ENCODE measurements at places on chromosomes 3 and 15.
A peak's percentile ranks its signal among the peaks of the same experiment; 100 is the strongest.

- no peak for DNase-seq
Measured at GRCh38 chr3:119831941-119832371, 50.1 kb downstream of the NR1I2 start.

DNA sequence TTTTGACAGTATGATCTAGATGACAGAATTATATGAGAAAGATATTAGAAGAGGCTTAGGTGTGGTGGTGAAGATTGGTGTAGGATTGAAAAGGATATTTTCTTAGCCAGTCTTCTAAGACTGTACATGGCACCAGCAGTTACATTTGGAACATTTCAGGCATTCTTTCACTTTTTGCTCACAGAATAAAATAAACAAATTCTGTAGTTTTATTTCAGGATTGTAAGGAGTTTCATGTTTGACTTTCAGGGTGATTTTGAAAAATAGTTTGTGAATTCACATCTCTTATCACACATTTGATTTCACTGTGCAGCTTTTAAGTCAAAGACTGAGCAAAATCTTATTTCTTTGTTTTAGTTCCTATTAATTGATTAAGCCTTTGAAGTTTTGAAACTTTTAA is 27.1 kb downstream of the DNAJC13 start:
- DNase-seq: no peak

DNA sequence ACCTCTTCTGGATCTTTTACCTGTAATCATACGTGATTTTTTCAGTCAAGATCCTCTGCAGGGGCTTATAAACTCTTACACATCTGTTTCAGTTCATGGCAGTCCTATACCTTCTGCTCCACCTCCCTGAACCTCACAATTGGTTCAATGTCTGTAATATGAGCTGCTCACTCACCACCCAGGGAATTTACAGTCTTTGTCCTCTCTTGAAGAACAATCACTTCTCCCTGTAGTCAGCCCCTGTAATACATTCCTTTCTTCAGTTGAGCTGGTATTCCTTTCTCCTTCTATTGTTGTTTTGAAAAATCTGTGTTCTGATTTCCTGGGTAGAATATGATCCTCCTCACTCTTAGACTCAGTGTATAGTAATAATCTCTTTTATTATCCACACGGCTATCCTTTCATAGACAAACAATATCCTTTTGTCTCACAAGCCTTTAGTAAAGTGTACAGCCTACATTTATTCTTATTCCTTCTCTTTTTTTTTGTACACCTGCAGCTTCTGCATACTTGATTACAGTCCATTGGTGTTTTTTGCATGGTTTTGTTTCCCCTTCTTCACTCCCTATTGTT is 101.8 kb downstream of the NECTIN3 start:
- no peak for DNase-seq

GRCh38 chr3:79657076-79657475 is 110.7 kb downstream of the ROBO1 start:
- DNase-seq: no peak

GRCh38 chr3:179026636-179027035 is 45.0 kb downstream of the ZMAT3 start:
- no peak for DNase-seq

GRCh38 chr15:34039790-34040113 is 748 bp upstream of the AVEN start:
- DNase-seq: no peak

GRCh38 chr15:22872936-22873701 is 34.7 kb downstream of the NIPA2 start:
- DNase-seq: no peak

DNA sequence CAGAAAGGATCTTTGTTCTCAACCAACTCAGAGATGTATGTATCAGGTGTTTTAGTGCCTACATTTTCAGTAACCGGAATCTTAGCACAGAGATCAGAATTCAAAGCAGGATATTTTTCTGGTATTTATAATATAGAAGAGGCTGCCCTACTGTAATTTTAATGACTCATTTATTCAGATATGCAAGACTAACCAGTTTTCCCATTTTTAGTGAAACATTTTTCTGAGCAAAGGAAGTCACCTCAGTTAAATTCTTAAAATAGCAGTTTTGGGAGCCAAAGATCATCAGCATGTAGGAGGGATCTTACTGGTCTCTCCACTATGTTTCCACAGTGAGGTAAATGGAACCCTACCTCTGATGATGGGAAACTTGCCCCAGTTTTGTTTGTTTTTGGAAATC is 42.0 kb downstream of the SRP14 start:
- DNase-seq: no peak

GRCh38 chr3:51343918-51344687 is 41.0 kb upstream of the MANF start:
- no peak for DNase-seq

DNA sequence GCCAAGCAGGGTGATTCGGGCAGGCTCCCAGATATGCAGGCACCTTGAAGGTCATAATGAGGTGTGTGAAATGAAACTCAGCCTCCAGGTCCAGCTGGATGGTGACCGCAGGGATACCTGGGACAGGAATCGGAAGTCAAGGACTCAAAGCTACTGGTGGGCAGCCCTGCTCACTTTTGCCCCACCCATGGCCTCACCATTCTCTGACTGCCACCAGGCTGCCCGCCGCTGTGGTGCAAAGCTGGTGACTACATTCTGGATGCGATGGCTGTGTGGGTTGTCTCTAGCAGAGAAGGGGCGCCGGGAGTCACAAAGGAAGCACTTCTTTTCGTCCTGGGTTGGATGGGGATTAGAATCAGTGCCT is 795 bp downstream of the LAMB2 start:
- no peak for DNase-seq

DNA sequence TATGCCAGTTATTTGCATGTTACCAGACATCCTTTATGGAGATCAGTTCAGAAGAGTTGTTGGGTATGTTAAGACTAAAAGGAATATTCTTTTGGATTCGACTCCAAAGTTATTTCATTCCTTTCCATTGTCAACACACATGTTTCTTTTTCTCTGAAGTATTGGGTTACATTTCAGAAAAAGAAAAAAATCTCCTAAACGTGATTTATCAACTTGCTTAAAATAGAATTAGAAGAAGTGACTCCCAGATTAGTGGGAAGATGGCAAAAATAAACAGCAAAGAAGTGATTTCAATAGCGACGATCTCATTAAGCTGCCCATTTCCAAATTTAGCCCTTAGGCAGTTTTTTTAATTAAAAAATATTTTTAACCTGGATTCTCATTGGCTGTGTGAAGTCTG is 85.4 kb downstream of the TIGIT start:
- DNase-seq: no peak

- no peak for DNase-seq
Measured at GRCh38 chr15:82111918-82112317, 66.1 kb upstream of the MEX3B start.

- no peak for DNase-seq
Measured at GRCh38 chr3:134365766-134366065, 8.5 kb downstream of the AMOTL2 start.

- DNase-seq: no peak
Measured at GRCh38 chr3:129056451-129057173, 4.0 kb upstream of the GP9 start.

GRCh38 chr3:59249698-59250361 is 200.0 kb upstream of the CFAP20DC start:
- peak; percentile 6 for DNase-seq

DNA sequence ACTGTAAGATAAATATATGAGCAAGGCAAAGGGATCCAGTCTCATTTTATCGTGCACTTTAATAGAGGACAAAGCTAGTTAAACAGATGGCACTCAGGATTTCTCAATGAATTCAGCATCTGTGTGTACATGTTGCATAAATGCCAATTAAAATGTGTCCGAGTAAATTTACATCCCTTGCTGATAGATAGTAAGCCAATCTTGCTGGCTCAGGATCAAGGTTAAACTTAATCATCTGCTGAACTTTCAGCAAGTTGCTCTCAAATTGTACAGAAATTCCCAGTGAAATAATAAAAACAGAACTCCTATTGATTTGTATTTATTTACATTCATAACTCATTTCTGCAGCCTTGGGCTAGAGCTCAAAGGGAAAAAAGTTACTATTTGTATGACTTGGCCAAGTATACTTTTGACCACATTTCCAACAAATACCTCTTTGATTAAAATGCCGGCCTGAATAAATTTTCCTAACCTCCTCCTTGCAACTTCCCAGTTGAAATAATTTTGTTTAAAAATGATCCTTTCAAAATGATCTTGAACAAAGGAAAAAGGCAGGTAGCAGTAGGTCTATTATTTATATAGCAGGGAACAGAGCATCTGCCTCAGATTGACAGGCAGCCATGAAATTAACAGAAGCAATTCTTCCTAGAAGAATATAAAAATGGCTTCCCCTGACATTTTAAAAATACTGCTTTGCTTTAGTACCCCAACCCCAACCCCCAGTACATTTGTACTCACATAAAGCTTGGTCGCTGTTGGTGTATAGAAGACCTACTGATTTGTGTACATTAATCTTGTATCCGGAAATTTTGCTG is 1001.9 kb downstream of the ROBO1 start:
- peak; percentile 87 for DNase-seq

DNA sequence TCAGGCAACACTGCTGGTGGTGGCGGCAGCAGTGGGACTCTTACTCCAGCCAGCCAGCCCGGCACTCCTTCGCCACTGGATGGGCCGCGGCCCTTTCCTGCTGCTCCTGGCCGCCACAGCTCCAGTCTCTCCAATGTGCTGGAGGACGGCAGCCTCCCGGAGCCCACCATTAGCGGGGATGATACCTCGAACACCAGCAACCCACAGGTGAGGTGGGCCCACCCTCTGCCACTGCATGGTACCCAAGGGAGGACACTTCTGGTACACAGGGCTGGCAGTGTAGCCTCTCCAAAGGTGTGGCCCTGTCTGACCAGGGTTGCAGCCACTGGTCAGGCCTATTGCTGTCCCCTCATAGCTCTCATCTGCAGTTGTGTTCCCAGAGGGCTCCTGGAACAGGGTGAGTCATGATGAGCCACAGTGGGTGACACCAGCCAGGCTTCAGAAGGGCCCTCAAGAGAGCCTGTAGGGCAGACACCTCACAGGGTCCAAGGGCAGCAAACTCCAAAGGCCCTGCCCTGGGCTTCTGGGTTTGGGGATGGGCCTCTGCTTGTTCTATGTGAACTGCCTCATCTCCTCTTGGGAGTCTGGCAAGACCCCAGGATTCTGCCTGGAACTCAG is 20.8 kb downstream of the NBEAL2 start:
- no peak for DNase-seq

GRCh38 chr15:82680200-82681102 is 29.2 kb downstream of the AP3B2 start:
- no peak for DNase-seq

DNA sequence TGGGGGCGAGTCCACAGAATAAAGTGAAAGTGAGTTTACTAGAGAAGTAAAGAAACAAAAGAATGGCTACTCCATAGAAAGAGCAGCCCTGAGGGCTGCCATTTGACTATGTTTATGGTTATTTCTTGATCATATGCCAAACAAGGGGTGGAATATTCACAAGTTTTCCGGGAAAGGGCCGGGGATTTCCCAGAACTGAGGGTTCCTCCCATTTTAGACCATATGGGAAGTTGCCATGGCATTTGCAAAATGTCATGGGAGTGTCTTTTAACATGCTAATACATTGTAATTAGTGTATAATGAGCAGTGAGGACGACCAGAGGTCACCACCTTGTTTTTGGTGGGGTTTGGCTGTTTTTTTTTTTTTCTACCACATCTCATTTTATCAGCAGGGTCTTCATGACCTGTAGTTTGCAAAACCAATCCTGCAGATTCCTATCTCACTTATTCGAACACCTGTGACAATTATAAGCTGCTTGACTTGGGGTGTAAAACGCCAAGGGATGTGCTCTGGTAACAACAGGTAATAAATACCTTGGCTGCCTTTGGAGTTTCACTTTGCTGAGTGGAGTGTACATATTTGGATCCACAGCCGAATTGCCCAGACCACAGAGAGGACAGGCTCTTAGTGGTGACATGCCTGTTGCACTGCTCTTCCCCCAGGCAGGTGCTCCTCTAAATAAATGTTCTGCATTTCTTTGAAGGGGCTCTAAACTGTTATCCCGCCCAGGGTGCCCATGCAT is 43.6 kb downstream of the C2CD4B start:
- DNase-seq: no peak

DNA sequence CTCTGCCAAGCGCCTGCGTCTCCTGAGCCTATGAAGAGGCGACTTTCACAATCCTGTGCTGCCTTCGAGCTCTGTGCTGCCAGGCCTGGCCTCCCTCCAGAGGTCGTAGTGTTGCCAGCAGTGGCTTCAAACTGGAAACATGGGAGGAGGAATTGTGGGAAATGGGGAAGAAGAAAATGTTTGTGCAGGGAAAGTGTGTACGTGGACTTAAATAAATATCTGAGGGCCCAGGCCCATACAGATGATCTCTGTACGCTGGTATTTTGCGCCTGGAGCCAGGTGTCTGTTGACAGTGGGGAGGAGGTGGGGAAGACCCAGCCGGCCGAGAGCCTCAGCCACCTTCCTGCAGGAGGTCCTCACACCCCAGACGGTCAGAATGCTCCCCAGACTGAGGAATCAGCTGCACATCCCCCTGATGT is 44.6 kb downstream of the ZBTB38 start:
- DNase-seq: no peak

GRCh38 chr3:66393333-66394005 is 107.4 kb downstream of the LRIG1 start:
- no peak for DNase-seq

- DNase-seq: no peak
Measured at GRCh38 chr15:66328771-66329170, 27.7 kb downstream of the TIPIN start.

- DNase-seq: no peak
Measured at GRCh38 chr3:20154928-20155327, 31.1 kb downstream of the SGO1 start.

- no peak for DNase-seq
Measured at GRCh38 chr3:119642746-119643473, 17.5 kb downstream of the POPDC2 start.

- no peak for DNase-seq
Measured at GRCh38 chr3:193948459-193948858, 187.5 kb upstream of the HES1 start.

DNA sequence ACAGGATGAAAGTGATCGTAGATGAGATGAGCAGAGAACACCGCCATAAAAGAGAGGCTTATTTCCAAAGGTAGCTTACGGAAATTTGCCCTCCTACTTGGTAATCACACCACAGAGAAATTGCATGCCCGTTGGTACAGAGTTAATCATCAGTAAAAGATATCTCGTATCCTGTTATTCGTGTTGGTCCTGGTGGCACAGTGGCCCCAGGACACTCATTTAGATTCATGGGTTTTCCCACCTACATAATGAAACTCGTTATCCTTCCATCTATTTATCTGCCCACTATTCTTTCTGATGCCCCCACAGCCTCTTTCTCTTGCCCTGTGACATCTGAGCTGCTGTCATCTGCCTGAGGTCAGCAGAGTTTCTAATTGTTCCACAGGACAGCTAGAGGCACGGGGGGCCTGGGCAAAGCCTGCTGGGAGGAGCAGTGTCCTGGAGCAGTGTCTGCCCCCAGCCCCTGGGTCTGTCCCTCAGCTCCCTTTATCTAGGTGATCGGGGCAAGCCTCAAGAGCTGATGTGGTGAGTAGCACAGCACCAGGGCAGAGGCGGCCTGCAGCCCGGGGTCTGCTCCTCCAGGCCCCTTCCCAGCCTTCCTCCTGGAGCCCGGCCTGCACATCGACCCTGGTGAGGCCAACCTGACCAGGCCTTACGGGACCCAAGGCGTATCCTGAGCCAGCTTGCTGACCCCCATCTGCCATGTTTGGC is 42.2 kb downstream of the PXYLP1 start:
- DNase-seq: no peak

GRCh38 chr15:29835301-29835700 is 13.0 kb upstream of the TJP1 start:
- DNase-seq: no peak

GRCh38 chr3:10392244-10392643 is 71.3 kb upstream of the SEC13 start:
- no peak for DNase-seq

Measured in DMS 273 treated with DMSO at 0.1 percent for 48 hours (cell line).